Activated CD8-positive, alpha-beta T cell treated with anti-CD3 and anti-CD28 coated beads, Interleukin-2, amount 10 ng/mL, durations not matched to agents 7 days and 5 days (primary cell): ENCODE measurements at places on chromosomes 2 and 18.

- no peak for DNase-seq
Measured at GRCh38 chr2:45168711-45169338, 159.6 kb upstream of the SIX2 start.

- DNase-seq: no peak
Measured at GRCh38 chr2:9397201-9397600, 26.1 kb downstream of the ITGB1BP1 start.

- no peak for DNase-seq
Measured at GRCh38 chr18:27600245-27600644, 415.1 kb upstream of the CHST9 start.

GRCh38 chr2:112869258-112869842, 32.8 kb upstream of the IL1B start:
- no peak for DNase-seq

- no peak for DNase-seq
Measured at GRCh38 chr2:109558076-109558882, 55.5 kb downstream of the SEPTIN10 start.

GRCh38 chr2:221553333-221553732, 18.8 kb downstream of the EPHA4 start:
- DNase-seq: no peak

- DNase-seq: no peak
Measured at GRCh38 chr2:236286873-236287545, 22.8 kb upstream of the ASB18 start.

- no peak for DNase-seq
Measured at GRCh38 chr2:53356291-53356905, 411.2 kb upstream of the CHAC2 start.

- no peak for DNase-seq
Measured at GRCh38 chr2:188902901-188903491, 71.2 kb upstream of the COL3A1 start.

DNA sequence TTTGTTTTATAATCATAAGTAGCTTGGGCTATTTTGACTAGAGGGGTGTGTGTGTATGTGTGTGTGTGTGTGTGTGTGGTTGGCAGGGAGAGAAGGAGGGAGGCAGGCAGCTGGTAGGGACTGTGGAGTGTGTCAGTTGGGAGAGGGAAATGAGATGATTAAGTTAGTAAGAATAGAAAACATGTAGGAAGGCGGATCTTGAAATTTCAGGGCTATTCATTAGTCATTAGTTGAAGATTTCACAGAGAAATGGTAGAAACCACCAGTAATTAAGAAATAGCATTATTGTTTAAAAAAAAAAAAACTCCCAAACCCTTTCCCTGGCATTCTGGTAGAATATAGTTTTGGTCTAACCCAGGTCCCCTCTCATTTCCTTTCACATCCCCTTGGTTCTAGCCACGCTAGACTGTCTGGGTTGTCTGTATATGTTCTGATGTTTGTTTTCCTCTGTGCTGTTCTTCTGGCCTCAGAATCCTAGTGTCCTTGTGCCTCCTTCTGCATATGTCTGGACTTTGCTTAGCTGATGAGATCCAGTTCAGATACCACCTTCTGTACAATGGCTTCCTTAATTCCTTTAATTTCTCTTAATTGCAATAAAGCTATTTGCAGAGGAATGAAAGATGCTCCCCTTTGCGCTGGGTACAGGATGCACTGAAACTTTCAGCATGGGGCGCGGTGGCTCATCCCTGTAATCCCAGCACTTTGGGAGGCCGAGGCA, 161.6 kb downstream of the NEDD4L start:
- DNase-seq: no peak

GRCh38 chr2:32231959-32232358, 32.7 kb downstream of the NLRC4 start:
- no peak for DNase-seq

GRCh38 chr2:111244864-111245263, 124.2 kb downstream of the BCL2L11 start:
- DNase-seq: no peak
